Glutamatergic neuron (in vitro differentiated cells): ENCODE measurements at places on chromosomes 7 and 10.

DNA sequence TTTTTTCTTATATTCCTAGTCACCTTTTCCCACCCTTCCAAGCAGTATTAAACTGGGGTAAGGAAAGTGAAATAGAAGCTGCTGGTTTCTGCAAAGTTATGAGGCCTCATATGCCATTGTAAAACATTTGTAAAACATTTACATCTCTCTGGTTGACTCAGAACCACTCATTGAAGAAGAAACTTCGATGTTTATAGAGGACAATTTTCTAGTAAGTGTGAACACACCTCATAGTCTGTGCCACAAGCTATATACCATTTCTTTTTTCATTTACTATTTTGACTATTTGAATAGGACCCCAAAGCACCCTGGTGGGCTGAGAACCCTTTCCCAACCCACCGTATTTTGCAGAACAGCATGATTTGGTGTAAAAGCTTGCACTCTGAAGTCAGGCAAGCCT is 12.9 kb upstream of the ITGB1 start:
- no peak for DNase-seq

GRCh38 chr7:70856901-70857630 is 274.9 kb upstream of the GALNT17 start:
- DNase-seq, result peak; percentile 88

GRCh38 chr10:1057106-1057657 is 997 bp downstream of the WDR37 start:
- DNase-seq, result no peak

DNA sequence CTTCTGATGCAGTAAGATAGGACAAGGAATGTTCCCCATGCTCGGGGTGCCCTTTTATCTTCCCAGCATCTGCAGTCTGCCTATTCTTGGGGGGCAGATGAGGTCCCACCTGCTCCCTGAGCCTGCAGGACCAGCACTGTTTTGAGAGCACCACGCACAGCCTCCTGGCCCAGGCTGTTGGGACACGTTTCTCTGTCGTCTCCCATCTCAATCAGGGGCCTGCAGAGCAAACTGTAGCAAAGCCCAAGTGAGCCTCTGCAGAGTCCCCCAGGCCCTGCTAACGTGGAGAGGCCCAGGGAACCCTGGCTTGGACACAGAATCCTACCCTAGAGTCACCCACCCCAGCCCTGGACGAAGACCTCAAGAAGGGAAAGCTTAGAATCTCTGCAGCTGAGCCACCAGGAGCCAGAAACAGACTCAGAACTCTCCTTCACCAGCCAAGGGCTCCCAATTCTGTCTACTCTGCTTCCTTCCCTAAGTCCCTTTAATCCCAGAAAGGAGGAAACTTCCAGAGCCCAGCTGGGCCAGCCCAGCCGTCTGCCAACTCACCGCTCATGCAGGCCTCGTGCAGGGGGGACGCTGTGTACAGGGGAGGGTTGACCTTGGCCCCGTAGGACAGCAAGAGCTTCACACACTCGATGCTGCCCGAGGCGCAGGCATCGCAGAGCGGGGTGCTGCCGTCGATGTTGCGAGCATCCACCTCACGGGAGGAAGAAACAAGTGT is 15.6 kb downstream of the ASB13 start:
- DNase-seq, result no peak

GRCh38 chr7:34973400-34973760 is 63.9 kb downstream of the DPY19L1 start:
- DNase-seq, result no peak
